Chondrocyte (in vitro differentiated cells): ENCODE measurements at places on chromosomes 4 and X. TPM values are rescaled to one million over a fixed set of nuclear protein-coding genes. Genes with fewer than 3 reads are reported as not detected.

DNA sequence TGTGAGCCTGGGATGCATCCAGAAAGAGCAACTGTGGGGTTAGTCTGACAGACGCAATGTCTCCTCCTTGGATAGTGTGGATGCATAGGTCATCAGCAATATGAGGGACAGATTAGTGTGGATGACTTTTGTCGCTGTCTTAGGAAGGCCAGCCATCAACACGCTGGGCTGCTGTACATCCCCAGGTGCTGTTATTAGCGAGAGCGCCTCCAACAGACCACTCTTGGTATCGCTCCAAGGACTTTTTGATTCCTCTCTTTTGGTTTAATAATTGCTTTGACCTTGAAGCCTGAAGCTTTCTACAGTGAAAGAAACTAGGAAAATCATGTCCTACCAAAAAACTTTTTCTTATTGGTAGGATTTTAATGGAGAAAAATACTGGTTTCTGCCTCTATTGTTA, 76.7 kb downstream of the TMEM131L start:
- H3K4me3 ChIP-seq = no peak overlapping the region
- no peak overlapping the region for H3K27ac ChIP-seq
- DNase-seq = no peak
- no peaks in the 10 kb centered on the region for H3K27me3 ChIP-seq
- peaks cover 55% of the 10 kb centered on the region for H3K4me1 ChIP-seq

Gene MAGEA2
- total RNA-seq = not detected in 3 replicates

DNA sequence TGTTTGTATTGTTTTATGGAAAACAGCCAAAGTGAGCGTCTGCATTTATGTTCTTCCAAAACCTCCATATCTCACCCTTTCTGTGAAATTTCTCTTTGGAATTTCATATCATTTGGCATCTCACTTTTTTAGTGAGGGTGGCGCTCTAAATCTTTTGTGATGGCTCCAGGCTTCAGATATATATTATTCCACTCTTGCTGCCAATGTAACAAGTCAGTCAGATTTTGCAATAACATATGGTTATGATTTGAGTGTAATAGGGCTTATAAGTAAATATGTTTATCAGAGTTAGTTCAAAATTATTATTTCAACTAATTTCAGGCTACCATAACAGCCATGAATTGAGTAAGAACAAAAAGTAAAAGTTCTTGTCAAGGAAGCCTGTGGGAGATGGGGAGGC, 314.7 kb downstream of the PDGFC start:
- no peaks in the 10 kb centered on the region for H3K36me3 ChIP-seq
- no peaks in the 10 kb centered on the region for H3K27me3 ChIP-seq
- peaks cover 4% of the 10 kb centered on the region for H3K4me1 ChIP-seq
- no peak overlapping the region for H3K4me3 ChIP-seq

Gene SSX4
- not detected in 3 replicates for total RNA-seq

Gene FRAS1
- 6.8 to 18.9 TPM (median 18.0 TPM) in 3 replicates for total RNA-seq

GRCh38 chrX:79259073-79259689, 108.0 kb downstream of the ITM2A start:
- H3K36me3 ChIP-seq = no peaks in the 10 kb centered on the region
- no peak for DNase-seq
- no peaks in the 10 kb centered on the region for H3K27me3 ChIP-seq
- H3K4me3 ChIP-seq = no peak overlapping the region

- DNase-seq = no peak
- H3K27ac ChIP-seq = no peak overlapping the region
- H3K4me3 ChIP-seq = no peak overlapping the region
Measured at GRCh38 chrX:15781961-15782699, 8.2 kb upstream of the ZRSR2 start.

GRCh38 chrX:113421432-113421831, 580.8 kb upstream of the AMOT start:
- peaks cover 25% of the 10 kb centered on the region for H3K27me3 ChIP-seq
- no peaks in the 10 kb centered on the region for H3K4me1 ChIP-seq
- no peaks in the 10 kb centered on the region for H3K36me3 ChIP-seq
- DNase-seq = no peak

DNA sequence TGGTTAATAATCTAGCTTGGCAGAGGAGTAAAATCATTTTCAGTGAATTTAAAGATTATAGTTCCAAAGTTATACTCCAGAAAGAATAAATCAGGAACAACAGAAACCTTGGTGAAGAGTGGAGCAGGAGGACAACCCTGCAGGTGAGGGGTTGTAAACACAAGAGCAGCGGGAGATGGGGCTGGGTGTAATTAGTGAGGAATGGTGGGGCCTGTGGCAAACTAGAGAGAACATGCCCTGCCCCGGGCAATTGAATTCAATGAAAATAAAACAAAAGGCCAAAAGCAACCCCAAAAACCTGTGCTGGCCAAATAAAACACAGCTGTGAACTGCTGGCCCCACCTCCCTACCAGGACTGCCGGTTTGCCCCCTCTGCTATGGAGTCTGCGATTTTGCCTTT, 325.2 kb downstream of the NR3C2 start:
- DNase-seq = no peak
- H3K4me3 ChIP-seq = no peak overlapping the region
- H3K4me1 ChIP-seq = peaks cover 29% of the 10 kb centered on the region
- no peak overlapping the region for H3K27ac ChIP-seq
- no peaks in the 10 kb centered on the region for H3K27me3 ChIP-seq
- H3K36me3 ChIP-seq = peaks cover under 1% of the 10 kb centered on the region

DNA sequence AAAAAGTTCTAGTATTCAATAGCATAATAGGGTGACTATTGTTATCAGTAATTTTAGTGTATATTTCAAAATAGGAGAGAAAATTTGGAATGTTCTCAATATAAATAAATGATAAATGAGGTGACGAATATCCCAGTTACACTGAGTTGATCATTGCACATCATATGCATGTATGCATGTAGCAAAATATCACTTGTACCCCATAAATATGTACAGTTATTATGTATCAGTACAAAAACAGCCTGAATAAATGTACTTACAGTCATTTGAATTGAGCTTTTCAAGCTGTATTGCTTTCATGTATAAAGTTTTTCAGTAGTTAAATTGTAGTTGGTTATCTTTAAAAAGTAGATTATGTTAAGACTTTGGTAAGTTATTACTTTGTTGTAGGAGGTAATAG, 12.6 kb downstream of the CISD2 start:
- no peak overlapping the region for H3K4me3 ChIP-seq
- peaks cover 5% of the 10 kb centered on the region for H3K36me3 ChIP-seq
- H3K27ac ChIP-seq = no peak overlapping the region
- DNase-seq = no peak
- H3K4me1 ChIP-seq = peaks cover 32% of the 10 kb centered on the region

DNA sequence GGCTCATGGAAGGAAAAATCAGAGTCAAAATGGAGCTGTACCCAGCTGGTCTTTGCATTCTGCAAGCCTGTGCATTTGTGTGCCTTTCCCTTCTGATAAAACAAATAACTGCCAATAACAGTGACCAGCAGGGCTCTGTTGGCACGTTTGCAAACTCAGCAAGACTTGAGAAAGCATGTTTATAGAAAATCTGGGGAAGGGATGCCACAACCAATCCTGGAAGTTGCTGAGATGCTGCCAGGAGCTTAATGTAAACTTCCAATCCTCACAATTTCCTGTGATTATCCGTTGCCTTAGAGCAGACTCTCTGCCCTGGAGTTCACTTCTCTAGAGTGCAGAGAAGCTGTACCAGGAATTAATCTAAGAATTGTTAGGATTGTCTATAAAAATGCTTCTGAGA, 6.9 kb upstream of the ANXA3 start:
- no peak overlapping the region for H3K4me3 ChIP-seq
- H3K27me3 ChIP-seq = no peaks in the 10 kb centered on the region
- H3K36me3 ChIP-seq = peaks cover 3% of the 10 kb centered on the region
- H3K4me1 ChIP-seq = peaks cover 20% of the 10 kb centered on the region
- DNase-seq = no peak

Gene CTAG1A
- total RNA-seq = not detected in 3 replicates

Gene ARHGAP24
- 21.1 to 22.0 TPM (median 21.6 TPM) in 3 replicates for total RNA-seq

- no peak overlapping the region for H3K4me3 ChIP-seq
- peak overlapping the region; percentile 78 for H3K27ac ChIP-seq
- peaks cover 58% of the 10 kb centered on the region for H3K4me1 ChIP-seq
- DNase-seq = no peak
- peaks cover 24% of the 10 kb centered on the region for H3K36me3 ChIP-seq
Measured at GRCh38 chr4:77172336-77172735, 15.3 kb downstream of the CCNG2 start.

DNA sequence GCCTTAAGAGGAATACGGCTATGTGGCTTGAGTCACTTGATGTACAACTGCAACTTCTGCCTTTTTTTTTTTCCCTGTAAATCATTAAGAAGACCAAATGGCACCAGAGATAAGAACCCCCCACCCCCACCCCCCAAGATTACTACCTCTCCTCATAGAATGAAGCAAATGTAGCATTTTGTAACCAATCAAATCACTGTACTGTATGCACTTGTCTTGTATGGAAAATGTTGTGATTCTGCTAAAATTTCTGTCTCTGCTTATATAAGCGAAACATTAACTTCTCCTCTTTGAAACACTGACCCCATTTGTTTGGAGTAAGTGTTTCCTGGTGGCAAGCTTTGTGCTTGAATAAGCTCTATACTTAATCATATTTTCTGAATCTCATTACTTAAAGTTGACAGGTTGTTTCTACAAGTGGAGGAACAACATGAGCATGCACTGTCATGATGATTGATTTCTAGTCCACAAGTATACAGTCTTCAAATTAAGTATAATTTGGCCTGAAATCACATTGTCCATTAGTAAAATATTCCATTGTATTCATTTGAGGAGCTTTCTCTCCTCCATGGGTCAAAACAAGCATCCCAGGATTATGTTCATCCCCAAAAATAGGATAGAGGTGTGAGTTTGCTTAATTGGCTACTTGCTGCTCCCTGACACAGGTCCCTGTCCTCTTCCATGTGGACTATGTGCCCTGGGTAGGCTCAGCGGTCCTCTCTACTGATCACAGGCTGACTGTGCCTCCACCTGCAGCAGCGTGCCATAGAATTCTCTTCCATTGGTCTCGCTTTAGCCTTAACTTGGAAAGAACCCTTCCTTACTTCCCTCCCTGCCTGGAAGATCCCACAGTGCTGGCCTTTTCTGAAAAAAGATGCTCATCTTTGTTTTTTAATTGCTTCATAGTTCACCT, 104.0 kb upstream of the BMP2K start:
- DNase-seq = no peak
- H3K36me3 ChIP-seq = no peaks in the 10 kb centered on the region
- H3K4me3 ChIP-seq = no peak overlapping the region
- H3K27me3 ChIP-seq = no peaks in the 10 kb centered on the region

DNA sequence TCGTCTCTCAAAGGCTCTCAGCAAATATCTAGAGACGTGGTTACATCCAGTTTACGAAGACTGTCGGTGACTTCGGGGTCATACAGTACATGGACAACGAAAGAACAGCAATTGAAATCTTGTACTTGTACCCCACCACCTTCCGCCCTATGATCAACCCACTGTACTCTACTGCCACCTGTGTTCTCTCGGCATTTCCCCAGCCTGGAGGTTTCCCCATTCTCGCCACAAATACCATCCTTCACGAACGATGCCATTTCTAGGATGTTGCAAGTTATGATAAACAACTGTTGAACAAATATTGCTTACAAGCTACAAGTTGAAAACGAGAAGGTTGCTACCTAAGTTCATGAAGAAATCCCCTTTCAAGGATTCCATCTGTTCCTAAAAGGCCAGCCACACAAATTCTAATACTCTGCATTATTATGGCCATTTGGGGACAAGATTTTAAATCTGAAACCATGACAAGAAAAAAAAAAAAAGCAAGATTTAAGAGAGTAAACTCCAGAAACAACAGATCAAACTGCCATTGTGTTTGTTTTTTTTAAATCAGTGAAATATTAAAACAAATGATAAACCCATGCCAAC, 1.6 kb downstream of the APBB2 start:
- H3K27me3 ChIP-seq = no peaks in the 10 kb centered on the region
- no peak for DNase-seq
- peak overlapping the region; percentile 93 for H3K27ac ChIP-seq
- H3K4me1 ChIP-seq = peaks cover 74% of the 10 kb centered on the region

Gene SOD3
- 4.2 to 22.9 TPM (median 22.3 TPM) in 3 replicates for total RNA-seq

DNA sequence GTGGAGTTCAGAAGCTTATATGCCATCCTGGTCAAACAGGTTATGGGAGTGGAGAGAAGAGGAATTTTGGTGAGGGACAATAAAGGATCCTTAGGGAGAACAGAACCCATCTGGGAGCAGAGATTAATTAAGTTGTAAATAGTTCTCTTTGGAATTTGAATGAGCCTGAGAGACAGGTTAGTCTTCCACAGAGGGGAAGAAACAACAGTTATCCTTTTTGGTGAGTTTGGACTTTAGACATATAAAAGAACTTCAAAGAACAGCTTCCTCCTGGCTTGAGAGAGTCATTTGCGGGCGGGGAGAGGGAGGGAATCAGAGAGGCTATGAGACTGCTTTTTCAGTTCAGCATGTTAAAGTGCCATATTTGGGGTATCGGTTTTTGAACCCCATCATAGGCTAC, 793.3 kb upstream of the MAGEB2 start:
- no peaks in the 10 kb centered on the region for H3K36me3 ChIP-seq
- H3K27me3 ChIP-seq = peaks cover 2% of the 10 kb centered on the region
- no peak for DNase-seq
- H3K27ac ChIP-seq = no peak overlapping the region

DNA sequence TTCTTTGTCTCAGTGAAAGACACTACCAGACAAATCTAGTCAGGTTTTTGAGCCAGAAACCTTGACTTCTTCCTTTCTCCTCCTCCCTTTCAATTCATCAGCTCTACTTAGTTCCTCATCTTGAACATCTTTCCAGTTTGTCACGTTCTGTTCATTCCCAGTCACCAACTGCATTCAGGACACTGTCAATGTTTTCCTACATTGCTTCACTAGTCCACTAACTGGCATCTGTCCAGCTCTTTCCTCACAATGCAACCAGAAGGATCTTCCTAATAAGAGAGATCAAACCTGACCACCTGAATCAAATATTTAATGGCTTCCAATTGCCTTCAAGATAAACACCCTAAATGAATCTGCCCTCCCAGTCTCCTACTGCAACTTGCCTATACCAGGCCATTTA, 52.5 kb downstream of the SYNPO2 start:
- H3K4me1 ChIP-seq = peaks cover 4% of the 10 kb centered on the region
- H3K36me3 ChIP-seq = no peaks in the 10 kb centered on the region
- no peak overlapping the region for H3K4me3 ChIP-seq

DNA sequence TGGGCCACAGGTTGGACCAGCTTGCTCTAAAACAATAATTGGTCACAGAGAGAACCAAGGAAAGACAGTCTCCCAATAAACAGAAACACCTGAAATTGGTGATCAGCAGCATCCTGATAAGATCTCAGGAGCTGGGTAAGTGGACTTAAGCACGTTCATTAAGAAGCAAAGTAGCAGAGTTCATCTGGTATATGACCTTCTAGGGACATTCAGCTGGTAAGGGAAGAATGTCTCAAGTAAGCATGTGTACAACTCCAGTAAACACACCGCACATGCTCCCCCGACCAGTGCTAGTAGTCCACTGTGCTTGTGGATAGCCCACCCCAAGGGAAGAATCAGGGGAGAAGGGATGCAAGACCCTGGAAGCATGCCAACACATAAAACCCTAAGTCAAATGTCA, 216.9 kb downstream of the EPHA5 start:
- H3K4me3 ChIP-seq = no peak overlapping the region
- no peaks in the 10 kb centered on the region for H3K36me3 ChIP-seq
- H3K4me1 ChIP-seq = no peaks in the 10 kb centered on the region
- H3K27ac ChIP-seq = no peak overlapping the region
- peaks cover 3% of the 10 kb centered on the region for H3K27me3 ChIP-seq

- DNase-seq = no peak
- H3K27ac ChIP-seq = no peak overlapping the region
- no peaks in the 10 kb centered on the region for H3K27me3 ChIP-seq
- peaks cover 3% of the 10 kb centered on the region for H3K4me1 ChIP-seq
Measured at GRCh38 chrX:55007656-55008055, 7.5 kb downstream of the APEX2 start.
